ENCODE measurements at places on chromosomes 4 and X.

- no peak for DNase-seq
These were observed 136.0 kb downstream of the NKX6-1 start for GRCh38 chr4:84362896-84363655.

- DNase-seq, result peak; percentile 40
These were observed 636 bp downstream of the BCOR start for GRCh38 chrX:40097141-40097503.

DNA sequence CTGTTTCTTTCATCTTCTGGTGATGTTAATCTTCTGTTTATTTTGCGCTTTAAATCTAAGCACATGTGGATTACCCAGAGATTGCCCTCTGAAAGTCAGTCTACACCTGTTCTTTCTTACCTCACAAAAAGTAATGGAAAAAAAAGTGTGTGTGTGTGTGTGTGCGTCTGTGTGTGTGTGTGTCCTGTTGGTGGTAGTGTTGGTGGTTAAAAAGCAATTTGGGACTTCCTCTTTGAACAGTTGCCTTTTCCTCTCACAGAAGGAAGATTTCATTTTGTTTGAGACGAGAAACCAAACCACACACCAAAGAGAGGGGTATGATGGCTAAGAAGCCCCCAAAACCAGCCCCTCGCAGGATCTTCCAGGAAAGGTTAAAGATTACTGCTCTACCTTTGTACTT, at the start of gene STAP1:
Gene STAP1, plus strand, starts transcription at position 235 of the 400 bp plus-strand sequence. Its CDS starts 83 bp downstream, at position 318.
- DNase-seq, result peak; percentile 27

GRCh38 chrX:110407910-110408545, 49.4 kb downstream of the RTL9 start:
- no peak for DNase-seq

DNA sequence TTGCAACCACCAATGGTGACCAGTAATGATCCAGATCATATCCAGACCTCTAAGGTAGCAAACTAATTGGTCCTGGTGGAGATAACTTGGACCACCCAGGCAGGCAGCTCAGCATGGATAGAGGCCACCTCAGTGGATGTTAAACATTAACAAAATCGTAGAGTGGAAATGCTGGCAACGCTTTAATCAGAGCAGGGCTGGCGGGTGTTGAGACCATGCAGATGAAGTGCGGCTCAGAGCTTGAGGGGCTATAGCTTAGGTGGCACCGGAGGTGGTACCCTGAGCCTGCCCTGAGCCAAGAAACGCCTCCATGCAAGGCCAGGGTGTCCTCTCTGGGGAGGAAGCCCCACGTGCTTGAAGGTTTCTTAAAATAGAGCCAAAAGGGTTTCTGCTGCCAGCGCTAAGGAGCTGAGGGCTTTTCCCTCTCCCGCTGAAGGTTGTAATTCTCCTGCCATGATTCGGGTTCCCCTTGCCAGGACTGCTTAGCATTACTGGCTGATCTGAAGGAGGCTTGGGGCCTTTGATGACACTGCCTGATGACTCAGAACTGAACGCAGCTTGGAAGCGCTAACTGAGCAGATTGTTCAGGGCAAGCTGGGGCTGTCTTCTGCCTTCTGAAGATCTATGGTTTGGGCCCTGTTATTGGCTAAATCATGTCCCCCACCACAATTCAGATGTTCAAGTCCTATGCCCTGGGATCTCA, 177.8 kb upstream of the ATP6AP2 start:
- DNase-seq, result no peak

DNA sequence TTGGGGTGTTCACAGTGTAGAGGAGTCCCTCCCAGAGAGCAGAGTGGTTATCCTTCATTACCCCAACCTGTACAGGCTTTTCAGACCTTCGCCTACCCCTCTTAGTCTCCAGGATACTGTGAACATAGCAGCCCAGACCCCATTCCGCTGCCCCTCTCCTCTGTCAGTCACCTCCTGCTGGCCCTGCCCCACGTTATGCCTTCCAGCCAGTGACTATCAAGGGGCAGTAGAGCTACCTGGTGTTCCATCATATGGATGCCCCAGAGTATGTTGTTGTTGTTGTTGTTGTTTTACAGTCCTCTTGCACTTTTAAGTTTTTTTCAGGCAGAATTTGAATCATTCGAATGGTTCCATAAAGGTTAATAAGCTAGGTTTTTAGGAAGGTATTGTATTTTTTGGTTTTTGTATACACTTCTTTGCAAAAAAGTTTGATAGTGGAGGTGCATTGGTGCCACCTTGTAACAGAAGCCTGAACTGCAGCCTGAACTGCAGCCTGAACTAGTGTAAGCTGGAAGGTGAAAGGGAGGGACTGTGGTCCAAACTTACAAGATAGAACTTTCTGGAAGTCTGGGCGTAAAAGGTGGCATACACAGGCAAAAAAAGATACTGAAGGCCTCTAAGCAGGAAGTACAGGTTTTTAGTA, 101.4 kb upstream of the RAB40AL start:
- DNase-seq, result no peak

- DNase-seq, result no peak
These were observed 198.0 kb upstream of the MAMLD1 start for GRCh38 chrX:150164971-150165600.

DNA sequence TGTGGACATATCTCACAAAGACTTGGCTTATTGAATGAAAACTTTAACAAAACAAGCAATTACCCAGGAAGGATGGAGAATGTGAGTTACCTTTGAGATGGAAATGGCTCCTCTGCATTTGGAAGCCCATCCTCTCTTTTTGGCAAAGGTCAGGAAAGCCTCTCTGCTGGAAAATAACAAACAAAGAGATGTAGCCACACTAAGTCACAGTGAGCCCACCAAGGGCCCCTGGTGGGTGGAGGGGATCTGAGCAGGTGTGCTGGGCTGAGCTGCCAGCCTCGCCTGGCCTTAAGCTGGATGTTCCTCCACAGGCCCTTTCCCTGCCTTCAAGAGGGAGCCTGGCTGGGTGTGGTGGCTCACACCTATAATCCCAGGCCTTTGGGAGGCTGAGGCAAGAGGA, 269.2 kb downstream of the HNRNPD start:
- DNase-seq, result no peak

DNA sequence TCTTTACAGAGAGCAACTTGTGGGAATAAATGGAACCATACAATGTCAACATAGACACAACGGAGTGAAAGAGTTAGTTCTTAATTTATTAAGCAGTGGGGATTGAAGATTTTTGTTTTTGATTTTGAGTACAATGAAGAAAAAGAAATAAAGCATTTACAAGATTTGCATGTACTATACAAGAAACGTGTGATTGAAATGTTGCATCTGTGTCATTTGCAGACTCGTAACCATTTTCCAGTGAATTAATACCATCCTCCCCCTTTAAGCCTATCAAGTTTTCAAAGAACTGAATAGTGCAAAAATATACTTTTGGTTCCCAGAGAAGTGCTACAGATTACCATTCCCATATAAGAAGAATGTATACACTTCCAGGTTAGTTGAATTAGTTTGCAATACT, 8.6 kb upstream of the KDR start:
- DNase-seq, result no peak
